GM20000 (cell line): ENCODE measurements at places on chromosomes 13 and 19.

GRCh38 chr13:96900986-96901385, 93.3 kb downstream of the OXGR1 start:
- DNase-seq, result no peak

DNA sequence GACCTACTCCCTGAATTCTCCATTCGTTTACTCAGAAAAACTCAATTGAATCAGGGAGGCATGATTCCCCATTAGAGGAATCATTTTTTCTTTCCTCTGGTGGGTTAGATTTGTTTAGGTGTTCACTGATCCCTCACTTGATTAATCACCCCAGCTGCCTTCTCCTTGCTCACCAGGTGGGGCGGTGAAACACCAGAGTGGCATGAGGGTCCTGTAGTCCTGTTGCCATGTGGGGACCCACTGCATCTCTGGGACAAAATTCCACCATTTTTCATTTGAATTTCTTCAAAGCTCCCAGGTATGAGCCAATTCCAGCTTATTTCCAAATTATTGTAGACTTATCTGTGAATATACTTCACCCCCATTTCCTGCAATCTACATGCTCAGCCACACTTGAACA, 462.7 kb upstream of the ZNF507 start:
- DNase-seq, result no peak

GRCh38 chr13:21079761-21080592, 18.6 kb upstream of the LATS2 start:
- no peak for DNase-seq

GRCh38 chr13:50334115-50334778, 319.0 kb downstream of the KCNRG start:
- no peak for DNase-seq

DNA sequence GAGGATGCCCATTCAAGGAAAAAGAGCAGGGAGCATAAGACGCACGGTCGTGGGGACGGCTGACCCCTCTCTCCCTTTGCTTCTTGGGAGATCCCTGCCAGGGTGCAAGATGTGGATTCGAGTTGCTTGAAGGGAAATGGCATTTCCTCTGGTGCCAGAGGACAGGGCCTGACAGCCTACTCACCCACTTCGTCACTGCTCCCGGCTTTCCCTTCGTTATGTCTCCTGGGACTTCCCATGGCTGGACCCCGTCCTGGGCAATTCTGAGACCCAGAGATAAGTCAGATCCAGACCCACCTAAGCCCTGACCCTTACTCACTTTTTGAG, 1.2 kb downstream of the TBC1D17 start:
- no peak for DNase-seq

DNA sequence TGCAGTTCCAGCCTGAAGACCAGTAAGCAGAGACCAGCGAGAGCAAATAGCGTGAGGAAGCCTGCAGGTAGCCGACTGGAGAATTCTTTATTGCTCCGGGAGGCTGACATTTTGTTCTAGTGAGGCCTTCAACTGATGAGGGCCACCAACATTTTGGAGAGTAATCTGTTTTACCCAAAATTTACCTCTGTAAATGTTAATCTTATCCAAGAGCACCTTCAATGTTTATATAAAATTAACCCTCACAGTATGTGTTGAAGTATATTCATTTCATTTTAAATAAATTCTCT, 546.4 kb upstream of the SLITRK5 start:
- no peak for DNase-seq

DNA sequence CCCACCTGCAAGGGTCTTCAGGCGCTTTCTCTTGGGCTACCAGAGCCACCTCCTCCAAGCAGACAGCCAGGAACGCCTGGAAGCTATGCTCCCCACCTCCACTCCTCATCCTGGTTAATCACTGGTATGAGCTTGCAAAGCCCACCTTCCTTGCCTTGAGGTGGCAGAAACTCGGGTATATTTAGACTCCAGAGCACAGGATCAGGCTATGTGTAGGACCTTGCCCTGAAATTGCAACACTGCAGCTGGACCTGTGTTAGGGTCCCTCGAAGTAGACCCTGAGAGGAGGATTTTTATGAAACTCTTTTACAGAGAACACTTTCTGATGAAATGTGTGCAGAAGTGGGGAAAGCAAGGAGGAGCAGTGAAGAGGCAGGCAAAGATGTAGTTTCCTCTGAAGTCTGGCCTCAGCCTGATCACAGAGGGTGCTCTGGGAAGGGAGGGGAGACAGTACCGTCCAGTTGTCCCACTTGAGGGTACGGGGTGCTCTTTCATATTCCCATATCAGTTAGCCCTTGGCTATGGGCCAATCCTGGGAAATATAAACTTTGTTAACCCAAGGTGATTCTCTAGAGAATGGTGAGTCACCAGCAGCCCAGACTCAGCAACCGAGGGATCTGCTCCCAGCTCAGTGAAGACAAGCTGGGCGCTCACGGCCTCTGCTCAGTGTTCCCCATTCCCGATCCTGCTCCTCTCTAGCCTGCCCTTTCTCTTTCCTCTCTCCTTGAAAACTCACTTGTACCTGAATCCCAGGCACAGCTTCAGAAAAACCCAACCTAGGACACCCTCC, 157.9 kb downstream of the UQCRFS1 start:
- DNase-seq, result no peak

- DNase-seq, result no peak
These were observed 16.8 kb downstream of the CEBPG start for GRCh38 chr19:33390101-33390907.

DNA sequence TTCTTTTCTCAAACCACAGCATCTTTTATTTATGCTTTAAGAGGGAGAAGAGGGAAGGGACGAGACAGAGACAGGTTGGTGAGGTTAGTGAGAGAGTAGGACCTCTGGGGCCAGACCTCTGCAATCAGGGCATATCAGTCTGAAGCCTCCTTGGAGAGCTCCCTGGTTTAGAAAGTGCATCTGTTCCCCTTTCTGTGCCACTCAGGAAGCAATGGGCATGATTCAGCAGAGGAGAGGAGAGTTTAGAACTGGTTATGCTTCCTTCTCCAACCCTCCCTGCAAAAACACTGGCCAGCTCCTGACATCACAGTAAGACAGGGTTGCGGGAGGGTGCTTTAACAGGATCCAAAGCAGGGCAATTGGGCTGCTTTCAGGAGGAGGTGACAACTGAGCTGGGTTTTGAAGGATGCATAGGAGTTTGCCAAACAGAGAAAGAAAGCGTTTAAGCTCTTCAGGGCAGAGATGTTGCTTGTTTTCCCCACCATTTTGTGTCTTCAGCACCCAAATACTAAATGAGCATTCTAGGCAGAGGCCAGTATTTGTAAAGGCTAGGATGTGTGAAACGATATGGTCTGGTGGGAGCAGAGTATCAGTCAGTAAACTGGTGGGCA, 33.1 kb downstream of the CERS4 start:
- no peak for DNase-seq

- no peak for DNase-seq
These were observed 254.4 kb downstream of the DLEU7 start for GRCh38 chr13:50589139-50589538.
